ENCODE measurements at places on chromosomes 1 and 21.

DNA sequence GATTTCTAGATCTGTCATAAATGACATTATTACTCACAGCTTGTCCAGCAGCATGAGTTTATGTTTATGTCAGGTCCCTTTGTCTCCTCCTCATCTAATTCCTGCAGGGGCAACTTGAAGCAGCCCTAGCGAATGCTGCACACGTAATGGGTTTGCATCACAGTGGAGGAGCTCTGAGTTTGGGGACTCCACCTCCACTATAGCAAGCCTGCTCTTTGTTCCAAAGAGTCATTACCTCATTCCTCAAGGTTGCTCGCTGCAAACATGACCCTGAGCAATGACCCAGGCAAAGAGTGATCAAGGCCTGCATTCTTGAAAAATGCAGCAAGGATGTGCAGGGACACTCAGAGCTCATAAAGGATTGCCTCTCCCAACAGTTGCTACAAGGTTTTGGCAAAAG, 261.9 kb downstream of the HHIPL2 start:
- no peak for DNase-seq

DNA sequence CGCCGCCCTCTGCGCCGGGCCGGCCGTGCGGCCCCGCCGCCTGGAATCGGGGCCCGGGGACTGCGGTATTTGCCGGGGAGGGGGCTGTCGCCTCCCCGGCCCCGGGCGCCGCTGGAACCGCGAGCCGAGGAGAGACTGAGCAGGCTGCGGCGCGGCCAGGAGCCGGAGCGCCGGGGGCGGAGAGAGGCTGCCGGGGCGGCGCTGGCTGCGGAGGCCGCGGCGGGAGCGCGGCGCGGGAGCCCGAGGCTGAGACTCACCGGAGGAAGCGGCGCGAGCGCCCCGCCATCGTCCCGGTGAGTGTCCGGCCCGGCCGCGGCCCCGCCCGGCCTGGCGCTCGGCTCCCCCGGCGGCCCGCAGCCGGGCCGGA, 746 bp downstream of the DYRK1A start:
- DNase-seq, result no peak

DNA sequence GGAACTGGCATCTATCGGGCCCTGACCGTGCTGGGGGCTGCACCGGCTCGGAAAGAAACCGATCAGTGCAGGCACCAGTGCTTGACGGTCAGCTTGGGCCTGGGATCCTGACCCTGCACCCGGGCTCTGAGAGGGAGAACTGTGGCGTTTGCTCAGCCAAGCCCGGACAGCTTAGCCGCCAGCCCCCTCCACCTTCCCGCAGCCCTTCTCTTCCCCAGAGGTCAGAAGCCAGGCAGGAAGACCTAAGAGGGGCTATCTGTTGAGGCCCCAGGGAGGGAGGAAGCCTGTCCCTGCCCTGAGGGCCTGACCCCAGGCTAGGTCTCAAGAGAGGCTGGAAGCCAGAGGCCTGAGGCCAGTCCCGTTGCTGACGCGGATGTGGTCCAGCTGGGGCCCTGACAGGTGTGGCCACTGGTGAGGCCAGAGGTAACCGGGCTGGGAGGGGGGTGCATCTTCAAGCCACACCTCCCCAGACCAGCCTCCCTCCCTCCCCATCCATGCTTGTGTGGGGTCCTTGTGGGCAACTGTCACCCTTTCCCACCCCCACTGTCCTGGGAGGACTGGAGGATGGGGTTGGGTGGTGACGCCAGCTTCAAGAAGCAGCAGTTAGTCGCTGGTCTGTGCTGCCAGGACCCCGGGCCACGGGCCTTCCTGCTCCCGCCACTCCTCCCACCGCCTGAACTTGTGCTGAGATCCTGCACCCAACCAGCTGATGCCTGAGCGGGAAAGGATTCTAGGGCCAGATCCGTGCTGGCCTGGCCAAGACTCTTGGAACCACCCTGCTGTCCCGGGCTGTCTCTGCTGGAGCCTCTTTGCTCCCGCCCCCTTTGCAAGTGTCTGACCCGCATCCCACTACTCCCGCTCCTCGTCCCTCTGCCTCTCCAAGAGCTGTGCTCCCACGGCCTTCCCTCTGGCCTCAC, 2.6 kb upstream of the DVL1 start:
- no peak for DNase-seq

- DNase-seq, result no peak
Observed at GRCh38 chr1:44103270-44104131, 15.1 kb upstream of the KLF17 start.

- DNase-seq, result no peak
Observed at GRCh38 chr1:153560771-153561465, 4.7 kb downstream of the S100A2 start.

DNA sequence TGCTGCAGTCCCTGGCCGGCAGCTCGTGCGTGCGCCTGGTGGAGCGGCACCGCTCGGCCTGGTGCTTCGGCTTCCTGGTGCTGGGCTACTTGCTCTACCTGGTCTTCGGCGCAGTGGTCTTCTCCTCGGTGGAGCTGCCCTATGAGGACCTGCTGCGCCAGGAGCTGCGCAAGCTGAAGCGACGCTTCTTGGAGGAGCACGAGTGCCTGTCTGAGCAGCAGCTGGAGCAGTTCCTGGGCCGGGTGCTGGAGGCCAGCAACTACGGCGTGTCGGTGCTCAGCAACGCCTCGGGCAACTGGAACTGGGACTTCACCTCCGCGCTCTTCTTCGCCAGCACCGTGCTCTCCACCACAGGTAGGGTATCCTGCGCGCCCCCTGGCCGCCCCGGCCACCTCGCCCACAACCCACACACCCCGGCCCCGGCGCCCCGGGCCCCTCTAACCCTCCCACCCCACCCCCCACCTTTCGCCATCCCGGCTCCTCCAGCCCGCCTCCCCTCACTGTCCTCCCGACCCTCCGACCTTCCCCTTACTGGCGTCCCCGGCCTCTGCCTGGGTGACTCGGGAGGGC, 352 bp downstream of the KCNK1 start:
- no peak for DNase-seq

DNA sequence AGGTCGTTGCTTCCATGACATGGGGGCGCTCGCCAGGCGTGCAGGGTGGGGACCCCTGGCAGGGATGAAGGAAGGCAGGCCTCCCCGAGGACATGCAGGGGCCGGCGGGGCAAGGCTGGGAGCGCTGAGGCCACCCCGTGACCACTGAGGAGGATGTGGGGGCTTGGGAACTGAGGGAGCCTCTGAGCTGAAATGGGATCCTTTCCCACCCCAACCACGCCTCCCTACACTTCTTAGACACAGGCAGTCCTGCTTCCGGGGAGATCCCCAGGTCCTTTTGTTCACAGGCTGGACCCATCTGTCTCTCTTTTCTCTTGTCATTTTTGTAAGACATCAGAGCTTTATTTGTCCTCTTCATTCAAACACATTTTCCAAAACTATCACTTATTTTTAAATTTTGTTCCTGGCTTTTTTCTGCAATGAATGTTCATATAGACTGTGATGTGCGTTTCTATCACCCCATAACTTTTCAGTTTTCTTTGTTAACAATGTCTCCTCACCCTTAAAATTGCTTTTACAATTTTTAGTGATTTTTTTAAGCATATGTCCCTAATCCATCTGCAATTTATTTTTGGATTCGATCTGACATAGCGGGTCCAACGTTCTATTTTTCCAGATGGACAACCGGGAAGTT, 156.7 kb upstream of the BACE2 start:
- DNase-seq, result no peak

GRCh38 chr21:42629933-42630589, 23.4 kb upstream of the PDE9A start:
- DNase-seq, result no peak

- DNase-seq, result no peak
Observed at GRCh38 chr1:57489358-57490036, 65.6 kb upstream of the DAB1 start.

DNA sequence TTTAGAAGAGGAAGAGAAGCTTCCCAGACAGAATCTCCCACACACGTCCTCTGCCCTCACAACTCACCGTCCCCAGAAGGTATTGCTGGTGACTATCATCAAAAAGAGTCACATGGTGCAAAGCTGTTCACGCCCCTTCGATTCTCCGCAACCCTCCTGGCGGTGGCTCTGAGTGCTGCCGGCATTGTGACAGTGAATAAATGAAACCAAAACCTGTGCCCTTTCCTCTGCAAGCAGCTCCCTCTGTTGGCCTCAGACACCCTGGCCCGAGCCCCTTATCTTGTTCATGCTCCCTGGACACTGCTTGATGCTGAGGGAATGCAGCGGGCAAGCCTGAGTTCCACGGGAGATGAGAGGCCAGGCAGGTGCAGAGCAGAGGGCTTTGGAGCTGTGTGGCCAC, 510.3 kb downstream of the NPHP4 start:
- no peak for DNase-seq

DNA sequence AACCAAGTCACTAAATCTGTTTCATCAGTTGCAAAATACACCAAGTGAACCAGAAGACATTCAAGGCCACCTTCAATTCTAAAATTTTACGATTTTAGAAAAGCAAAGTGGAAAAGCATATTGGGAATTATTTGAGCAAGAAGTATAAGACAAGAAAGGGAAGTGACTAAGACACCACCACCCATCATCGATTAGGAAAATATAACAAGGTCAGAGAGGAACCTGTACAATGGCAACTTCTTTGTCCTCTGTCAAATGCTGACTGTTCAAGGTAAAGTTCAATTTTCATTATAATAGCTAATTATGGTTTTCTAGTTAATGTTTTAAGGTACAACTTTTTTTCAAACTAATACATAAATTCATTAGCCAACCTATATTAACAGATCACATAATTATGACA, 10.8 kb downstream of the FRRS1 start:
- no peak for DNase-seq

DNA sequence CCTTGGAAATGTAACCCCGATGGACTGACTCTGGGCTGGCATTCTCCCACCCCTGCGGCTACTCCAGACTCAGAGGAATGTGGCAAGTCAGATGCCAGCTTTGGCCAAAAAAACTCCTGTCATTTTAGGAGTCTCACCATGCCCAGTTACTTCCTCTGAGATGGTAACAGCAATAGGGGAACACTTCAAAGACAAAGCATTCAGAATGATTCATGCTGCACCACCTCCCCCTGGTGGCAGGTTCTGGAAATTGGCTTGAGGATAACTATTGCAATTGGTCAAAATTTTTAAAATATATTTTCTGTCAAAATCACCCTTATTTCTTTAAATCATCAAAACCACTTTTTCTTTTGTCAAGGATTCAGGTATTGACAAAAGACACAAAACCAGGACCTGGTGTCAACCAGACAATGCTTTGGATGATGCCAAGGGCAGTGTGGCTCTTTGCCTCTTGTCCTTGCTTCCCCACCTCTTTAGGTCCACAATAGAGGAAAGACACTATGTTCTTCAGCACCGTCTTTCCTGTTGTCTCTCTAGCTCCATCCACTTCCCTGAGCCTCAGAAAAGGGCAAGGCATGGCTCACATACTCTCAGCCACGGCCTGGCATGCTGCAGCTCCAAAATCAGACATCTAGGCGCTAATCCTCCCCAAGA, 9.9 kb upstream of the CDCA8 start:
- peak; percentile 7 for DNase-seq

DNA sequence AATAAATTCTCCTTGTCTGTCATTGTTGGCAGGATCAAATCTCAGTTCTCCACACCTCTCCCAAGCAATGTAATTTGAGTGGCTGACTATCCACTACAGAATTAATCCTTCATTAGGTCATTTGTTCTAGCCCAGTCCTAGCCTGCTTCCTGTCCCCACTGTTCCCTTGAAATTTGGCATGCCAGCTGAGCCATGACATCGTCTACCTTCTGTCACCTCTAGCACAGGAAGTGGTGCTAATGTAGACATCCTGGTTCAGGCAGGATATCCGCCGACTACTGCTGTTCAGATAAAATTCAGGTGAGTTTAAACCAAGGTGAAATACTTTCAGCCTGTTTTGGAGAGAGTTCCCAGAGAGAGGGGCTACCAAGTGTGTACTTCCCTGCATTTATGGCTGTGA, 5.9 kb downstream of the CHRM3 start:
- DNase-seq, result no peak

GRCh38 chr1:211158866-211159265, 24.9 kb upstream of the KCNH1 start:
- no peak for DNase-seq

GRCh38 chr21:39972471-39972870, 105.2 kb downstream of the PCP4 start:
- no peak for DNase-seq

GRCh38 chr1:54814571-54814970, 13.4 kb upstream of the TTC22 start:
- no peak for DNase-seq

DNA sequence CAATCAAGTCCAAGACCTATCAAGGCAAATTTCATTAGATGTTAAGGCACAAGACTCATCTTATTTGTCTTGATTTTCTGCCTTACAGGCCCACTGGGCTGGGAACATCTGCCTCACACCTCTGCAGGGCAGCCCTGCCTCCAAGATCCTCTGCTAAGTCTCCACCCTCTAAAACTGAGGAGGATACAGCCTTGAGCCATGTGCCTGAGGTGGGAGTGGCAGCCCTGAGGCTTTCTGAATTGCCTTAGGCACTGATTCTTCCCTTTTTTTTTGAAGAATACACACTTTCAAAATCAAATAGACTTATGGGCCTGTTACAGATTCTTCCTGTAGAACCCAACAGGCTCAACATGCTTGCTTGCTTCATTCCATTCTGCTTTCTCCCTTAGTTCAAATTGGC, 544.3 kb upstream of the ADAMTS5 start:
- no peak for DNase-seq

GRCh38 chr1:67522793-67523192, 92.6 kb upstream of the SERBP1 start:
- DNase-seq, result no peak

DNA sequence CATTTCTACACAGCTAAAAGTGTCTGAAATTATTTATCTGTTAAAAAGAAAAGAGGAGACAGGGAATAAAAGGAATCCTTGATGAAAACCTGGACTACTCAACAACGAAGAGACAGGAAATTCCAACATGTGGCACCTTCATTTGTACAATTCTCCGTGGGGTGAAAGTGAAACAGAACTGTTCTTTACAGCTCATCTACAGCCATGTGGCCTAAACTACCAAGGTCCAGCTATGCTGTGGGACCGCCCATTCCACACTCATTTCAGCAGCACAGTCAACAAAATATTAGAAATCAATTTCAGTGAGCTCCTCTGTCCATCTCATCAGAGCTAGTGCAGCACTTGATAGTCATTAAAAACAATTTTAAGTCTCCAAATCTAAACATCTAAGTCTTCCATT, 44.0 kb downstream of the UBR4 start:
- DNase-seq, result no peak

All from esophagus squamous epithelium (tissue), 5 donors.